ENCODE measurements at places on chromosomes 3 and 15.

- DNase-seq, result no peak
These were observed 31.0 kb upstream of the USP50 start for GRCh38 chr15:50577492-50577891.

GRCh38 chr3:59502806-59503205 is 453.0 kb upstream of the CFAP20DC start:
- no peak for DNase-seq

DNA sequence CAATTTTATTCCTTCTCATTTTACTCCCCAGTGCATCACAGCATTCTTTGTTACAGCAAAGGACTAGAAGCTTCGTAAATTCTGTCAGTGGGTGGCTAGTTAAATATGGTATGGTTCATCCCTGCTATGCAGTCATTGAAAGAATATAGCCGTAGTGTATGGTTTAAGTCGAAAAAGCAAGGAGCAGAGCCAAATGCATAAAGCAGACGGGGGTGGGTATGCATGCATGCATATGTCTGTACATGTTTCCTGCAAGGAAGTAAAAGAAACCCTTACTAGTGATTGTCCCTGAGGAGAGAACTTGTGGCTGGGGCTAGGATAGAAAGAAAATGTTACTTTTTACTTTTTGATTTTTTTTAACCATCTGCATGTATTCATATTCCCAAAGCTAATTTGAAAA is 19.9 kb downstream of the RBP2 start:
- no peak for DNase-seq

- no peak for DNase-seq
These were observed 51.0 kb upstream of the ATOSA start for GRCh38 chr15:52730173-52730572.

- no peak for DNase-seq
These were observed 83.6 kb downstream of the NCEH1 start for GRCh38 chr3:172627057-172627809.
